ENCODE measurements at places on chromosomes 7 and 10. TPM values are rescaled to one million over a fixed set of nuclear protein-coding genes. Genes with fewer than 3 reads are reported as not detected.

The GET4 gene
- 17.1 TPM for total RNA-seq

The SEMA3D gene
- 12.1 TPM for total RNA-seq

The TRPV6 gene
- total RNA-seq: not detected

The MKI67 gene
- total RNA-seq: 0.58 TPM

The TMEM270 gene
- not detected for total RNA-seq

The ZNF746 gene
- total RNA-seq: 17.9 TPM

The FGFBP3 gene
- total RNA-seq: 0.12 TPM

The FBXL13 gene
- total RNA-seq: 0.93 TPM

The FAM237B gene
- total RNA-seq: not detected

The GCC1 gene
- 16.5 TPM for total RNA-seq

The NSMCE4A gene
- 25.1 TPM for total RNA-seq

The WDFY4 gene
- total RNA-seq: 0.12 TPM

The GPNMB gene
- total RNA-seq: 135 TPM

The SP8 gene
- not detected for total RNA-seq

The RSBN1L gene
- 13.2 TPM for total RNA-seq

The TASOR2 gene
- 21.4 TPM for total RNA-seq

The CYP3A4 gene
- total RNA-seq: not detected

The COL1A2 gene
- 8,614 TPM for total RNA-seq

The TRDMT1 gene
- total RNA-seq: 2.1 TPM

The SPDYE6 gene
- total RNA-seq: not detected

The UCMA gene
- not detected for total RNA-seq

The CCDC186 gene
- 5.1 TPM for total RNA-seq

The ATG9B gene
- not detected for total RNA-seq

The CPA5 gene
- not detected for total RNA-seq

The LRMDA gene
- total RNA-seq: 0.12 TPM

The OR2AE1 gene
- total RNA-seq: not detected

The BMS1 gene
- 9.9 TPM for total RNA-seq

The HIBADH gene
- total RNA-seq: 62.9 TPM

The GATA3 gene
- 0.35 TPM for total RNA-seq

The CYP2C8 gene
- total RNA-seq: not detected

The LIPF gene
- total RNA-seq: not detected

The NACAD gene
- 1.6 TPM for total RNA-seq

The FKBP9 gene
- total RNA-seq: 351 TPM

The CASD1 gene
- total RNA-seq: 6.2 TPM

The PNLIPRP2 gene
- not detected for total RNA-seq

The UTF1 gene
- not detected for total RNA-seq

The ZNF804B gene
- not detected for total RNA-seq

Data from pericardium fibroblast (primary cell).